ENCODE measurements at places on chromosomes 11 and 22. TPM values are rescaled to one million over a fixed set of nuclear protein-coding genes. Genes with fewer than 3 reads are reported as not detected.

DNA sequence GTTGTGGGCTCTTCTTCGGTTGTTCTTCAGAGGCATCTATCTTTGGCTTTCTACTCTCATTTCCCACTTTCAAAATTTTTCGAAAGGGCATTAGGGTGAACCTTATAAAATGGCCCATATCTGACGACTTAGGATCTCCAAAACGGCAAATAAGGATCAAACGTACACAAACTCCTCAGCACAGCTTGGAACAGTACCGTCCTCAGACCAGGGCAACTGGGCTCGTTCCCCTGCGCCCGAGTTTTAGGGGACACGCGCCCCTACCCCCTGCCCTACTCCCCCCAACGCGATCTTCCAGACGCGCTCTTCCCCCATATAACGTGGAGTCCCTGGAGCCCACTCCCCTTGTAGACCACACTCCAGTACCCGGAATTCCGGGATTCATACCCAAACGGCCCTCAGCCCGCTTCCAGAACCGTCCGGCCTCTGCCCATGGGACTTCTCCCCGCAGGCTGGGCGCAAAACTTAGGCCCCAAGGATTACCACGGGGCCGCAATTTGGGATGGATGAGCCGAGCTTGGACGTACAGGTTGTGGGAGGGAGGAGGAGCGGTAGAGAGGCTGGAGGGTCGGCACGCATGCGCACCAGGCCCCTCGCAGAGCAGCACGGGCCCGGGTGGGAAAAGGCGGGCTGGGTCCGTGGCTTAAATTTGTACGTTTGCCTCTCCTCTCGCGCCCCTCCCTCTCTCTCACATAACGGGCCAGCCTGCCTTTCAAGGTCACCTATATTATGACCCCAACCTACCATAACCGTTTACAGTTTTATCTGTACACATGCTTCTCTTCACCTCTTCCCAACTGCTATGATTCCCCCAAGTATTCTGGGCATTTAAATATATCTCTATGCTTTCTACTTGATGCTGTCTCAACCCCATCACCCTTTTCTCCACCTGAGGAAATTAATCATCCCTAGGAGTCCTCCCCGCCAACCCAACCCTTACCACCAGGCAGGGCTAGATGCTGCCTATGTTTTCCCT, 3.4 kb downstream of the CCDC89 start:
- peak; percentile 58 for DNase-seq

EP300 gene
- total RNA-seq, result 24.4 TPM

- DNase-seq, result no peak
Observed at GRCh38 chr11:46914363-46914762, 4.0 kb downstream of the LRP4 start.

OR10A6 gene
- total RNA-seq, result not detected

NXPE4 gene
- total RNA-seq, result not detected

OR2AG1 gene
- not detected for total RNA-seq

ILK gene
- 41.1 TPM for total RNA-seq

- DNase-seq, result no peak
Observed at GRCh38 chr11:117369534-117369933, 41.9 kb downstream of the CEP164 start.

DNA sequence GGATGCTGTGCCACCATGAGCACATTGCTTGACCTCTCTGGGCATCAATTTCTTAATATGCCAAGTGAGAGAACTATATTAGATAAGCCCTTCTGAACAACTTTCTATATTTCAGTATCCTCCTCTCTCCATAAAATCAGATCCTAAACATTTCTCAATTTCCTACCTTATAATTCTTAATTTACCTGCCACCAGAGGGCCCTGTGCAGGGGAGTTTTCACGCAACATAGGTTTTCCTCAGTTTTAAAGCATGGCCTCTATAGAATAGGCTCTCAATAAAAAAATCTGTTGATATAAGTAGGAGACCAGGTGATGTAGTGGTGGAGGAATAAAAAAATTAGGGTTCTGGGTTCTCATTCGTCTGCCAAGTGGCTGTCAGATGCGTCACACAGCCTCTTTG, 83.7 kb upstream of the DBX1 start:
- DNase-seq, result no peak

SEC14L2 gene
- total RNA-seq, result 252 TPM

NCAM1 gene
- total RNA-seq, result 2.8 TPM

Measured in left lobe of liver (tissue), 2 donors.